ENCODE measurements at places on chromosomes 3 and 15.

DNA sequence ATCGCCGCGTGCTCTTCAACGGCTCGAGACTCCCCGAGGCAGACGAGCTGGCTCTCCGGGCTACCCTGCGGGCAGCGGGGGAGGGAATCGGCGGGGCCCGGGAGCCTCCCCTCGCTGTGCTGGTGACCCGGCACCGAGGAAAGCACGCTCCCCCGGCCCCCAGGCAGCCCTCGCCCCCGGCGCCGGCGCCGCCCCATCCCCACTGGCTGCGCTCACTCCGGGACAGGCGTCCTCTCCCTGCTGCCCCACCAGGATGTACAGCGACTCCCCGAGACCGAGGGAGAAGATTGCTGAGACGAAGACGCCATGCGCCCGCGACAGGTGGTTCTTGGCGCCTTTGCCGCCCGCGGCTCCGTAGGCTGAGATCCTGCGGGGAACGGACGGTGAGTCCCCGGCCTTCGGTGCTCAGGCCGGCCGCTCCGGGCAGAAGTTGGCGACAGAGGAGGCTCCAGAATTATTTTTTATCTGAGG, 1.7 kb downstream of the LTK start:
- no peak for DNase-seq

DNA sequence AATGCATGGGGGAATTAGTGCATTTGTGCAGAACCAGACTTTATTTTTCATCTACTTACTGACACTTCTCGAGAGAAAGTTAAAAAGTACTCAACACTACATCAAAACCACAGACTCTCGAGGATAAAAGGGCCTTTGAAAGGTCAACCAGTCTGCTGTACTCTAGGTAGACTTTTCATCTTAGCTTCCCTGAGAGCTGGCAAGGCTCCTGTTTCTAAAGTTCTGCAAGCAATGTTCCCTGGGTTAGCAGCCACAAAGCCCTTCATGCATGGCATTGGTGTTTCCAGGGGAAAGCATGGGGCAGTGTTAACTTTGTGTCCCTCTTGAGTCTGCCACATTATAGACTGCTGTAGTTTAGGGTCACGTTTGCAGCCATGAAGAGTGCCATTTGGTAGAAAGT, 106.4 kb upstream of the PFN2 start:
- DNase-seq = no peak

DNA sequence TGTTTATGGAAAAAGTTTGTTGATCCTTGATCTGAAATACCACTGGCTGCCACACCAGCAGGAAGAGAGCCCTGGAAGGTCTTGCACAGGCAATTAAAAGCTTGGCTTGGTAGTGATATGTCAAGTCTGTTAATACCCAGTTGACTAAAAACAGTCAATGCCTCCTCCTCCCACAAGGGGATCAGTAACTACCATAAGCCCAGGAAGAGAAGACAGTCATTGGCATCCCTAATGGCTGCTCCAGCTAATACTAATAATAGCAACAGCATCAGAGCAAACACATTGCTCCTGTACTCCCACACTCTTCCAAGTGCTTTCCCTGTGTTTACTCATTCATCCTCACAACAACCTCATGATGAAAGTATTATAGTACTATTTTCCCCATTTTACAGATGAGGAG, 528.6 kb downstream of the TAFA4 start:
- DNase-seq = no peak

- DNase-seq = no peak
These were observed 963 bp upstream of the NTRK3 start for GRCh38 chr15:88257311-88258092.

- DNase-seq = no peak
These were observed 60.5 kb downstream of the TBL1XR1 start for GRCh38 chr3:177136741-177137140.

DNA sequence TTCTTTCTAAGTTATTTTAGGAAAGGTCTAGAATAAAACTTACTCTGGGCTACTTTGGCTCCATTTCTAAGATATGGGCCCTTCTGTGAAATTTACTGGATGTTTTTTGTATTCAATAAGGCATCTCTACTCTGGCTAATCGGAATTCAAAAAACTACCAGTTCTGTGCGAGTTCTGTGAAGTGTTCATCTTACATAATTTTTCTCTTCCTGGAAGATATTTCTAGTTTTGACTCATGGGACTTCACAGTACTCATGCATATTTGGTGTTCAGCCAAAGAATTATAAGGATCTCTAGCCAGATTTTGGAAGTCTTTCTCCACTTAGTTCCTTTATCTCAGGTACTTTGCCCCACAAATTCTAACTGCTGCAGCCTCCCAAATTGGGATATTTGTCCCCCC, 46.4 kb upstream of the MBNL1 start:
- no peak for DNase-seq

GRCh38 chr3:171113716-171114115, 87.2 kb upstream of the SLC2A2 start:
- DNase-seq = no peak

GRCh38 chr3:47035645-47036044, 56.2 kb downstream of the NBEAL2 start:
- no peak for DNase-seq

- no peak for DNase-seq
These were observed 3.8 kb upstream of the CRYBG3 start for GRCh38 chr3:97817965-97818364.

- DNase-seq = no peak
These were observed 253.9 kb downstream of the RORA start for GRCh38 chr15:60975218-60975617.

- no peak for DNase-seq
These were observed 1037.9 kb downstream of the ROBO2 start for GRCh38 chr3:78077842-78078241.

DNA sequence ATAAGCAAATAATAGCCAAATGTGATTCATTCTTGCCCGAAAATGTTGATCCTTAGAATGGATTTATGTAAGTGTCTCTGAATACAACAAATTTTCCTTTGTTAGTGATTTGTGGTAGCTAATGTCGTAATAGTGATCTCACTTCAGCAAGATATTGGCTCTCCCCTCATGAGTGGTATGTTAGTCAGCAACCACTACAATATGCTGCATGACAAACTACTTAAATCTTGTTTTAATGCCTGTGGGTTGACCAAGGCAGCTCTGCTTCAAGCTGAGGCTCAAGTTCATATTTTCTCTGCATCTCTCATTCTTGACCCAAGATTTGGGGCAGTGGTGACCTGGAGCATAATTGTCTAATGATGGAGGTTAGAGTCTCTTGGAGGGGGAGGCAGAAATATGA, 49.8 kb upstream of the GALNT15 start:
- DNase-seq = no peak

DNA sequence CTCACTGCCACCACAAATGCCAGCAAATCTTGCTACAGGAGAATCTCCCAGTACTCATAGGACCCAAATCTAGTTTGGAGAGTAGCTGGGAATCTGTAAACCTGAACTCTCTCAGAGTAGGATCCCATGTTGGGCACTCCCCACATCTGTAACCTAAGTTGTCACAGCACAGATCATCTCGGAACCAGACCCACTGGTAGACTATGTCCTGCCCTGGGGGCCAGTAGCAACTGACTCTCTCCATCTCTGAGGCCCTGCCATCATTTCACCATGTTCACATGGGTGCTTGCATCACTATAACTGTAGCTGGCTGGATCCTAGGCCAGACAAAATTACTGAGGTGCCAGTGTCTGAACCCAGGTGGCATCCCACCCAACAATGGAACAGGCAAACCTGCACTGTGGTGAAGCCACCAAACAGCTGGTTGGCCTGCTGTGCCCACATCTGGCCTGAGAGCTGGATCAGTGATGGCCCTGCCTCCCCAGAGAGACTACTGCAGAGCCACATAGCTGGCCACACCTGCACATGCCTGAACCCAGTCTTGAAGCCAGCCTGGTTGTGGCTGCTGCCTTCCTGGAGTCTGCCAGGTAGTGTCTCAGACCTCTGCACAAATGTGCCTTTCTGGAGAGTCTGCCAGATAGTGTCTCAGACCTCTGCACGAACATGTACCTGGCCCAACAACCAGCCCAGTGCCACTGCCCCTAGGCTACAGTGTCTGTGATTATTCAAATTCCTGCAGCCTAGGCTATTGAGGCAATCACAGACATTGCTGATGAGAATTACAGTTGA, 82.0 kb downstream of the ISL2 start:
- no peak for DNase-seq

GRCh38 chr3:109131276-109131675, 5.2 kb upstream of the C3orf85 start:
- DNase-seq = no peak

- DNase-seq = no peak
These were observed 76.4 kb downstream of the CHSY1 start for GRCh38 chr15:101175401-101175800.

All from GM12864 (cell line).